ENCODE measurements at places on chromosomes 11 and 22.

DNA sequence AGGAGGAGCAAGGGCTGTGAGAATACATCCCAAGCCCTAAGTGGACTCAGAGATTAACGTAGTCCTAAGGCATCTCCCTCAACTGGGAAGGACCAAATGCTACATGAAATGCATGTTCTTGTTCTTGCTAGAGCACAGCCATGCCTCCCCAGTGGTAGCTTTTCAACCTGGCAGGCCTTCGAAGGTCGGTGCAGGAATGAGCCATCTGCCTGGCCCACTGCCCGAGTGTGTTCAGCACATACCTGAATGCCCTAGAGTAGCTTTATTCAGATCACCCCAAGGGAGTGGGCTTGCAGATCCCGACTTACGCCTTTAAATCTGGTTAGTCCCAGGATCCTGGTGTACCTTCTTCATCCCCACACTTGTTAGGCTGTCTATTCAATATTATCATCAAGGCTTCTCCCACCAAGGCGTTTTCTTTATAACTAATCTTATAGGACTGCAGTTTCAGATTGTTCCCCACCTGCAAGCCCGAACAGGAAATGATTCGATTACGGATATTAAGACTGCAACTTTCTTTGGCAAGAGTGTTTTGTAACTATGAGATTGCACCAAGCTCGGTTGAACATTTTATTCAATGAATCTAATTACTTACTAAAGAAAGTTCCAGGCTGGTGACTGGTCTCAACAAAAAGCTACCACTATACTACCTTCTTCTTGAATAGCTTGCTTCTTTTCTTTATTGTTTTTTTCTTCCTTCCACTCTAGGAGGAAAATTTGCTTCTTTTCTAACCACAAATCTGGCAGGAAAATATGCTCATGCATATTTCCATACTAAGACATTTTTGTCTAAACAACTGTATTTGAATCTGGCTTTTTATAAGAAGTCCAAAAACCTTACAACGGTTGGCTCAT, 115.6 kb downstream of the SGSM3 start:
- DNase-seq, result no peak

GRCh38 chr11:81892770-81893635, 840.7 kb downstream of the FAM181B start:
- DNase-seq, result no peak

DNA sequence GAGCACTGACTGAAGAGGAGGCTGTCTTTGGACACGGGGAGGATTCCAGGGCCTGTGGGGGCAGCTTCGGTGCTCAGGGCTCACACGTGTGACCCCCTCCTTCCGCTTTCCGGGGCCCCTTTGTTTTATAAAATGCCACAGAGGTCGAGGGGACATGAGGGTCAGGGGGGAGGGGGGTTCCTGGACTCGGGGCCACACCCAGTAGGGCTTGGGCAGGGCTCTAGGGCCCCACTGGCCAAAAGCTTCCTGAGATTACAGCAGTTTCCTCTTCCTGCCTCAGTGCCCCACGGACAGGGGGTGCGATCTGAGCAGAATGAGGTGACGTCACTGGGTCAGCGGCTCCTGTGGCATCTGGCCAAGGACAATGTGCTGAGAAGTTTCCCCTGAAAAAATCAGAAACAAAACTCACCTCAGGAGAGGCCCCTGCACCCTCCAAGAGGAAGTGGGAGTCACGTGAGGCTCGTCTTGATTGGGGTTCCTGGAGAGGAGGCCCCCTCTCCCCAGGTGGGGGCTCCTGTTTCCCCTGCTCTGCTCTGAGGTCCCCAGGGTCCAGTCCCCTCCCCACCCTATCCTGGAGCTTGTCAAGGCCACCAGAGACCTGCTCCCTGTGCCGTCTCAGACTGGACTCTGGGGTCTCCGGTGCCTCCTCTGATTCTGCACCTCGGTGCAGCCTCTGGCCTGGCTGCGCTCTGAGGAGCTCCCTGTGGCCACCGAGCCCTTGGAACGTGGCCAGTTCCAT, 6.4 kb upstream of the IFITM3 start:
- no peak for DNase-seq

DNA sequence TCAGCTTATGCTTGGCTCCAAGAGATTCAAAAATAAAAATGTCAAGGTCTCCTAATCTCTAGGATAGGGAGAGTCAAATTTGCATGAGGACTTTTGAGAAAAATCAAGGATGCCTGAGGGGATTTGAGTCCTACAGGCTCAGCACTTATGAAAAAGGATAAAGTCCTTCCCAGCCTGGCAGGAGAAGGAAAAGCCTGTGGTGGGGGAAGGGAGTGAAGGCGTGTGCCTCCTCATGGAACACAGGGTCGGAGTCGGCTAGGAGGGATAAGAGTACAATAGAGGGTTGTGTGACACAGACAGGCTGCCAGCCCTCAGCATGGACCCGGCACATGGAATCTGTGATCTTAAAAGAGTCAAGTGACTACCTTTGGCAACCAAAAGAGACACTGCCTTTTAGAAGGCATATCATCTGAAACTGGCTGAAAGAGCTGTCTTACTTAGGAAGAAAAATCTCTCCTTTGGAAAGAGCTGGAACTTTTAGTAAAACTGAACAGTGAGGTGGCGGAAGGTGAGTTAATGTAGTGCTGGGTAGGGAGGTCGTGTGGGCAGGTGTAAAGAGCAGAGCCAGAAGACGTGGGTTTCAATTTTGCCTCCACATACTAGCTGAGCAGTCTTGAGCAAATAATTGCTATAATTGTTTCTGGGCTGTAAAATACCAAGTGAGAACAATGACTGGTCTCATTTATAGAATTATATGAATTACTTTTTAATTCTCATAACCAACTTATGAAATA, 58.8 kb upstream of the RDX start:
- DNase-seq, result no peak

- DNase-seq, result no peak
These were observed 255.2 kb downstream of the GRM5 start for GRCh38 chr11:88810420-88811097.

DNA sequence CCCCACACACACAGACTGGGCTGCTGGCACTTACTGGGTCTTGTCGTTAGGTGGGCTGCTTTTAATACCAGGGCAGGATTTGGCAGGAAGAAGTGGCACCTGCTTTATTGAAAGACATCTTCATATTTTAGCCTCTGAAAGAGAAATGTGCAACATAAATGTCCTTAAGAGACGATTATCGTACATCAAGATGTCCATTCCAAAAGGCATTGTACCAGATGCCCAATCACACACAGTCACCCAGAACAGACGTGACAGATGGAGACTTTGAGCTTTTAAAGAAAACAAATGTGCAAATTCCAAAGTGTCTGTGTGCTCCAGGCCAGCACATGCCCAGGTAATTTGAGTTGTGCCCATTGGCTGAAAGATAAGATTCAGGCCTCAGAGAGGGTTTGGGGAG, 155.7 kb downstream of the RRAS2 start:
- no peak for DNase-seq

DNA sequence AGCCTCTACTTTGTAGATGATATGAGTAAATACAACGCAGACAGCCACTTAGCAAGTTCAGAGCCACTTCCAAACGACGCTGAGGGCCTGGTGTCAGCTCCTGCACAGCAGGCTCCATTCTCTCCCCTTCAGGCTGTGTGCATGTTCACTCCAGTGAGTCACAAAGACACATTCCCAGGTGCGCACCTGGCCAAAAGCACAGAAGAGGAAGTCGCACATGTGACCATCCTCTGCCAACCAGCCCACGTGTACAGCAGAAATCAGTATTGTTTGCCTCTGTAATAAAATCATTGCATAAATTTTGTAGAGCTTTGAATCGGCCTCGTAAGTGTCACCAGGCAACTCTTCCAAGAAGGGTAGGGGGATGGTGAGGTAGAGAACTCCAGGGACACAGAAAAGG, 19.5 kb upstream of the TPH1 start:
- DNase-seq, result no peak

DNA sequence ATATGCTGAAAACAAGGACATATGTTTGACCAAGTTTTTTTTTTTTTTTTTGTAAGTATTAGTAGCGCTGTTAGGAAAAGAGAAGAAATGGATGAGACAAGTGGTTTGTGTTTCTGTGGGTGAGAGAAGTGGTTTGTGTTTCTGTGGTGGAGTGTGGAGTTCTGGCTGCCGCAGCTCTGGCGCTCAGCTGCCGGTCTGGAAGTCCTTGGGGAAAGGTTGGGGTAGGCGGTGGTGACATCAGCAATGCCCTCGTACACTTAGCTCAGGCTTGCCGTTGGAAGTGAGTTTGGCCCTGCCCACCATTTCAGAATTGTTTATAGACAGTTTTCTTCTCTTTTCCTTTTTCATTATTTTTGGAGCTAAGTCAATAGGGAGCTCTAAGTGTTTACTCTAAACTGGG, 116.6 kb downstream of the TBC1D22A start:
- no peak for DNase-seq

- DNase-seq, result no peak
These were observed 583 bp downstream of the TNNI2 start for GRCh38 chr11:1839204-1839923.

- no peak for DNase-seq
These were observed at the start of gene C11orf86 for GRCh38 chr11:66974724-66975404. Gene C11orf86, plus strand, starts transcription at chr11:66975304. Its CDS starts 59 bp downstream, at chr11:66975363.

DNA sequence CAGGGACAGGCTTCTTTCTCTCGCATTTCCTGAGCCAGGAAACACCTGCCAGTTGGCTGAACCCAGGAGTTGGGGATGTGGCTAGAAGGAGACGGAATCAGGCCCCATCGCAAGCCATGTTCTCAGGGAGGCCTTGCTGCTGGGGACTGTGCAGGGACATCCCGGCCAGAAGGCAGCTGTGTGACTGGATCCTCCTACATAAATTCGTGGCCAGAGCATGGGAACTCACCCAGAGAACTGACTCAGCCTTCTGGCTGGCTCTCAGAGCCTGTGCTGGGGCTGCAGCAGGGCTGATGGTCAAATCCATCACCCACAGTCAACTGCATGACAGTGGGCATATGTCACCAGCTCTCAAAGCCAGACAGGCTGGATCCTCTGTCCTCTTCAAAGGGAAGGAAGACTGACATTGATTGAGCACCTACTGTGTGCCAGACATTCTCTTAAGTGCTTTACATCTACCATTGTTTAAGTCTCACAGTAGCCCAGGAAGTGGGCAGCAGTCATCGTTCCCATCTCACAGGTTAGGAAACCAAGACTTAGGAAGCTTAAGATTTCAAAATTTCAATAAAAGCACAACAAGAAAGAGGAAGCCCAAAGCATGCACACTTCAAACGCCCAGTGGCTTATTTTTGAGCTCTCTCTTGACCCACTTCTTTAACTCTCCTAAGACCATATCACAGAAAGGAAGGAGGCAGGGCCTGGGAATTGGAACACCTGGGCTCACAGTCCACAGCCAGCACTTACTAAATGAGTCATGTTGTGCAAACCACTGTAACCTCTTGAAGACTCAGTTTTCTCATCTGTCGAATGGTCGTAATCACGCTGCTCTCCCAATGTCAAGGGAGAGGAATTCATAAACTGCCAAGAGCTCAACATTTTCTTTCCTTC, 30.9 kb upstream of the CACNG2 start:
- peak; percentile 23 for DNase-seq

DNA sequence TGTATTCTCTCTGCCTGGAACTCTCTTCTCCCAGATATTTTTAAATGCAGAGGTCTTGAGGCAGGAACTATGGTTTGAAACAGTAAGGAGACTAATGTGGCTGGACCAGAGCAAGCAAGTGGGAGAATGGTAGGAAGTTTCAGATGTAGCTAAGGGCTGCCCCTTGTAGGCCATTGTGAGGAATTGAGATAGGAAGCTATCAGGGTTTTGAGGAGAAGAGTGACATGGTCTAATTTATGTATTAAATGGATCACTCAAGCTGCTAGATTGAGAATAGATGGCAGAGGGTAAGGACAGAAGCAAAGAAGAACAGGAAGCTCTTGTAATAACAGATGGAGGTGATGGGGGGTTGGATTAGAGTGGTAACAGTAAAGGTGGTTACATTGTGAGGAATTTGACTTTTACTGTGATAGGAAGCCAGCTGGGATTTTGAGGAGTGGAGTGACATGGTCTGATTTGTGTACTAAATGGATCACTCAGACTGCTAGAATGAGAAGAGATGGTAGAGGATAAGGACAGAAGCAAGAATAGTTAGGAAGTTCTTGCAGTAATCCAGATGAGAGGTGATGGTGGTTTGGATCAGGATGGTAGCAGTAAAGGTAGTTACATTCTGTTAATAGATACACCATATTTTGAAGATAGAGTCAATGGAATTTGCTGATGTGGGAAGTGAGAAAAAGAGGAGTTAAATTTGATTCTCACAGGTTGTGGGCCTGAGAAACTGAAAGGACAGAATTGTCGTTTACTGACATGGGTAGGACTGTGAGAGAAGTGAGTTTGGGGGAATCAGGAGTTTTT, 63.0 kb downstream of the HIPK3 start:
- no peak for DNase-seq

- DNase-seq, result no peak
These were observed 22.4 kb downstream of the PIWIL3 start for GRCh38 chr22:24752088-24752623.

DNA sequence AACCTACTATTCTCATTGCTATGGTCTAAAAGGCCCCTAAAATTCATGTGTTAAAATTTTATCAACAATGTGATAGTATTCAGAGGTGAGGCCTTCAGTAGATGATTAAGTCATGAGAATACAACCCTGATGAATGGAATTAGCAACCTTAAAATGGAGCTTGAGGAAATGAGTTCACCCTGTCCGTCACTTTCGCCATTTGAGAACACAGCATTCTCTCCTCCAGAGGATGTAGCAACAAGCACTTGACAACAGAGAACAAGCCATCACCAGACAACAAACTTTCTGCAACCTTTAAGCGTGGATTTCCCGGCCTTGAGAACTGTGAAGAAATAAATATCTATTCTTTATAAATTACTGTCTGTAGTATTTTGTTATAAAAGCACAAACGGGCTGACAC, 197.0 kb downstream of the SBF2 start:
- DNase-seq, result no peak

GRCh38 chr11:44043157-44043556, 4.6 kb upstream of the ACCSL start:
- no peak for DNase-seq

GRCh38 chr22:43511276-43511910, 99.6 kb downstream of the MPPED1 start:
- no peak for DNase-seq

DNA sequence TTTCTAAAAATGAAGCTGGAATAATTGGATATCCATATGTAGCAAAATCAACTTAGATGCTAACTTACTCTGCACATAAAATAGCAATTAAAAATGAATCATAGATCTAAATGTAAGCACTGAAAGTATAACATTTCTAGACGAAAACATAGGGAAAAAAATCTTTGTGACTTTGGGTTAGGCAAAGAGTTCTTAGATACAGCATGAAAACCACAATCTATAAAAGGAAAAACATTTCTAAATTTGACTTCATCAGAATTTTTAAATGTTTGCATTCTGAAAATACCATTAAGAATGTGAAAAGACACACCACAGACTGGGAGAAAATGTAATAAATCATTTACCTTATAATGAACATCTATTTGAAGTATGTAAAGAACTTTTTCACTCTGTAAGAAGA, 128.8 kb downstream of the APIP start:
- no peak for DNase-seq

All from PC-3 (cell line).